ENCODE measurements at places on chromosomes 11 and 22.

GRCh38 chr11:31720671-31721365 lies 90.3 kb downstream of the PAX6 start:
- DNase-seq = no peak

DNA sequence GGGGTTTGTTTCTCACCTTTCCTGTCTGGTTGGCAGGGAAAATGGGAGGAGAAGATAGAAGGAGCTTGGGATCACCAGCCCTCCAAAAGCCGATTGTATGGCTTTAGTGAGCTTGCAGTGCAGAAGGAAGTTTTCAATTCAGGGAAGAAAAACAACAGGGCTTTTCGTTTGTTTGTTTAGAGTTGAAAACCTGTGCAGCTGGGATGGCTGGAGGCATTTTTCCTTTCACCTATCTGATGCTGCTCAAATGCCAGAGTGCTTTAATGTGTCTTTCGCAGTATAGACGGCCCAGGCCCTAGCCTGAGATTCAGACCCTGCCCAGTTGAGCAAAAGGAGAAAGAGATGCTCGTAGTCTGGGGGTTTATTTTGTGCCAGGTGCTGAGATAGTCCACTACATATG lies 87.9 kb downstream of the INSC start:
- DNase-seq = no peak

DNA sequence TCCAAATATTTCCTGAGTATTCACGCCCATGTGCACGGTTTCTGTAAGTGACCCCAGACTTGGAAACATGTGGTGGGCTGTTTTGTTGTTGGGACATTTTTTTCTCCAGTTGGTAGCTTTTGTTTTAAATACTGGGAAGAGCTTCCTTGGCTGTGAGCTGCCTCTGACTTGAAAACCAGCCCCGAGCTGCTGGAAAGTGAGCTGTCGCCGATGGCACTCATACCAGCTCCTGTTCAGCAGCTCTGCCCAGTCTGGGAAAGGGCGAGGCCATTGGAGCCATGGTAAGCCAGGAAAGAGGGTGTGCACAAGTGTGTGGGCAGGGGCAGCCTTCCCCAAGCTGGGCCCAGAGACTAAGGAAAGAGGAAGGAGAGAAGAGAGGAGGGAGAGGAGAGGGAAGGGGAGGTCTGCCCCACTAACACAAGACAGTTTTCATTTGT lies 3.2 kb upstream of the FLI1 start:
- DNase-seq = no peak

DNA sequence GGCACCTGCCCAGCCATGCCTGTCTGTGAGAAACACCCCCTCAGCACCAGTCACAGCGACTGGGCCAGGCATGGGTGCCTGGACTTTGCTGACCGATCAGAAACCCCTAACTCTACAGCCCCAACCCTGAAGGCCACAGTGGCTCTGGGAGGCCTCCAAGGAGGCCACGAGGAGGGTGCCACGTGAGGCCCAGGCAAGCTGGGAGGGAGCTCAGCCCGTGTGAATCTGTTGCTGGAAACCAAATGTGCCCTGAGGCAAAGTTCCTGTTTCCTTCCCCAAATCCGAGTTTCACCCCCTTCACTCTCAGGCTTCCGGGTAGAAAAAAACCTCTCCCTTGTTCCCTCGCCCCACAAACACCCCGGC lies 1.3 kb downstream of the UNC93B1 start:
- DNase-seq = no peak

- no peak for DNase-seq
Observed at GRCh38 chr11:57491371-57492061, 24.0 kb downstream of the SLC43A1 start.

DNA sequence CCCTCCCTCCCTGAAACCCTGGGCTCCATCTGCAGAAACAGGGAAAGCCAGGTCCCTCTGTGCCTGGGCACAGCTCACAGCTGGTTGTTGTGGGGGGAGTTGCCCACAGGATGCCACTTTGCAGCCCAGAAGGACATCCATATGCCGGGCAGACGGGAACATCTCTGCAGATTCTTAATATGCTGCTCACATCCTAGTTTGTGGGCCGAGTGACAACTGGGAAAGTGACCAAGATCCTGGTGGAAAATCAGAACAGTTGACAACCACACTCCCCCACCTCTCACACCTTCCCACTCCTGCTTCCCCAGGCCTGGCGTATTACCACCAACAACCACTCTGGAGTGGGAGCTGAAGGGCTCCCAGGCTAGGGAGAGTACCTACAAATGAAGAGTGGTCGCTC lies 7.3 kb upstream of the SCGB1A1 start:
- no peak for DNase-seq

DNA sequence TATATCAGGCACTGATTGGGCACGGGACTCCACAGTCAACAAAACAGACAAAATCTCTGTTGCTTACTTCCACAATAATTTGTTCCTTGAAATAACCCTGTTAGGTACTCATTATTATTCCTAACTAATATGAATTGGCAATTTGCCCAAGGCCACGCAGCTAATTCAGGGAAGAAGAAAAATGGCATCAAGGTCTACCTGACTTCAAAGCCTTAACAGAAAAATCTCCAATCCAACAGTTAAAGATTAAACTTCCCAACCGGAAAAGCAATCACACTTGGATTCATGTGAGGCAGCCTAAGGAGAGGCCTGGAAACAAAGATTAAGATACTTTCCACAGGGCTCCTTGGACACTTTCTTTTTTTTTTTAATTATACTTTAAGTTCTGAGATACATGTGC lies 68.9 kb downstream of the PRCP start:
- no peak for DNase-seq

DNA sequence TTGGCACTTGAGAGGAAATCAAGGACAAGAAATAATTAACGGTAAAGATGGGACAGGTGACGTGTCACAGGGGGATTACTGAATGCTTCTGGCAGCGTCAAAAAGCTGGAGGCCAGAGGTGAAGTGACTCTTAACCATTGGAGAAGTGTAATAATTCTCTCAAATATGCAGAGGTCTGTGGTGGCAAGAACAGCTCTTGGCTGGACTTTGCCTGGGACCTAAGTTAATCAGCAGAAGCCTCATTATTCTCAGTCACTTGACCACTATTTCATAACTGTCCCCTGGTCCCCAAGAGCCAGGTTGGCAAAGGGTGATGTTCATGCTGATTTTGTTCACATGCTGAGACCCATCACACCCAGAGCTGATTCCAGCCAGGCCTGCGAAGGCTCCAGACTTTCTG lies 72.9 kb downstream of the TIMP3 start:
- no peak for DNase-seq

GRCh38 chr22:43066844-43067385 lies 22.3 kb downstream of the TTLL1 start:
- DNase-seq = peak; percentile 53

DNA sequence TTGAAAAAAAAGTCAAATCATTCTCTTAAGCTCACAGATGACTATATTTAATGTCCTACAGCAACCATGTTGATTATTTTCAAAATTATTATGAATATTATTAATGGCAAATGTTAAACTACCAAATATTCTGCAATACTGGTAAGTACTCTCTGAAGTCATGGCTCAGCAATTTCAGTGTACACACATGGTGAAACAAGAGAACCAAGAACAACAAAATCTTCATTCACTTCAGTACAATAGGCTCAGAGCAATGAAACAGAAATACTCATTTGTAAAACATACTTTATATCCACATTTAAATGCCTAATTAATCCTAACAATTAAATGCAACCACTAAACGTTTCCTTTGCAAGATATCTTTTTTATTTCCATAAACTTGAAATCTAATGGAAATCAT lies 347.2 kb downstream of the TTC28 start:
- DNase-seq = no peak

DNA sequence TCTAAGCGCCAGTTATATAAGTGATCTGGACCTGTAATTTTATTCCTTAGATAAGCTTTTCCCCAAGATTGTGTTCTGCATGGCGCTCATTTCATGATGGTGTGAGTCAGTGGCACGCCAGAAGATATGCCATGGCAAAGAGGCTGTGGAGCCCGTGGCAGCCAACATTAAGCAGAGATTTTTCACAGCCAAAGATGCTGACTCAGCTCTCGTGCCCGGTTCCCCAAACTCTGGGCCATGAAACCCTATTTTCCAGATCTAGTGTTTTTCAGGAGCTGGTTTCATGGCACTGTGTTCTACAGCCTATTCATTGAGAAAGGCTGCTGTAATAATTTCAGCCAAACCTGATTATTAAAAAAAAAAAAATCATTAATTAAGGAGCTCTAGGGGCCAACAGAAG lies 15.4 kb upstream of the LINC01488 start:
- DNase-seq = no peak

- no peak for DNase-seq
Observed at GRCh38 chr11:1508491-1508891, 21.9 kb upstream of the MOB2 start.

DNA sequence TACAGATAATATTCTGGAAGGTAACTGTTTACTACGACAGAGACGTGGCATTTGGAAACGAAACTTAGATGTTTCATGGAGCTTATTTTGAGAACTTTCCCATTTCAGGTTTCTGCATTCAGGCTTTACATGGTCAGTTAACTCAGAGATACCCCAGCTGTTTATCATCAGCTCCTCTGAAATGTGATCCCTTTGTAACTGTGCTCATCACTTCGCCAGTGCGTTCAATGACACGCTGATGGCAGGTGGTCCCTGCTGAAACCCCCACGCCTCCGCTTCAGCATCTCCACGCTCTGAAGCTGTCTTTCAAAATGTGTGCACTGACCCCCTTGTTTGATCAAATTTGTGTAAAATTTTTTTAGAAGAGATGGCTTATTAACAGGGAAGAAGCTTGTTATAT lies 30.5 kb downstream of the ALG12 start:
- no peak for DNase-seq

GRCh38 chr11:2759228-2760195 lies 59.7 kb upstream of the KCNQ1OT1 start:
- DNase-seq = no peak

- peak; percentile 71 for DNase-seq
Observed at GRCh38 chr11:130181295-130182272, 22.0 kb downstream of the ST14 start.

DNA sequence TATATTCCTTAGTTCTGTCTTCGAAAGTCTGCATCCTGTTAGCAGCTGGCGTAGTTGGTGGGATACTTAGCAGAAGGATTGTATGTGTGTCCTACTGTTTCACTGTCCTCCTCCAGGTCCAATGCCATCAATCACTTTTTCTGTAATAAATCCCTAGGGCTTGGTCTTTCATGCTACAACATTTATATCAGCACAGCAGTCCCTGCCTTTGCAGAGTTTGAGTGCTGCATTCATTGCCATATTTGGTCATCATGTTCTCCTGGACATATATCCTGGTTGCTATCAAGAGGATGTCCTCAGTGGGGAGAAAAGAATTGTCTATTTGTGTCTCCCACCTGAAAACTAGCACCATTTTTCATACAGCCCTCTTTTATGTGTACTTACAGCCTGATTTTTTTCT lies 67.0 kb downstream of the OR5AK2 start:
- no peak for DNase-seq

DNA sequence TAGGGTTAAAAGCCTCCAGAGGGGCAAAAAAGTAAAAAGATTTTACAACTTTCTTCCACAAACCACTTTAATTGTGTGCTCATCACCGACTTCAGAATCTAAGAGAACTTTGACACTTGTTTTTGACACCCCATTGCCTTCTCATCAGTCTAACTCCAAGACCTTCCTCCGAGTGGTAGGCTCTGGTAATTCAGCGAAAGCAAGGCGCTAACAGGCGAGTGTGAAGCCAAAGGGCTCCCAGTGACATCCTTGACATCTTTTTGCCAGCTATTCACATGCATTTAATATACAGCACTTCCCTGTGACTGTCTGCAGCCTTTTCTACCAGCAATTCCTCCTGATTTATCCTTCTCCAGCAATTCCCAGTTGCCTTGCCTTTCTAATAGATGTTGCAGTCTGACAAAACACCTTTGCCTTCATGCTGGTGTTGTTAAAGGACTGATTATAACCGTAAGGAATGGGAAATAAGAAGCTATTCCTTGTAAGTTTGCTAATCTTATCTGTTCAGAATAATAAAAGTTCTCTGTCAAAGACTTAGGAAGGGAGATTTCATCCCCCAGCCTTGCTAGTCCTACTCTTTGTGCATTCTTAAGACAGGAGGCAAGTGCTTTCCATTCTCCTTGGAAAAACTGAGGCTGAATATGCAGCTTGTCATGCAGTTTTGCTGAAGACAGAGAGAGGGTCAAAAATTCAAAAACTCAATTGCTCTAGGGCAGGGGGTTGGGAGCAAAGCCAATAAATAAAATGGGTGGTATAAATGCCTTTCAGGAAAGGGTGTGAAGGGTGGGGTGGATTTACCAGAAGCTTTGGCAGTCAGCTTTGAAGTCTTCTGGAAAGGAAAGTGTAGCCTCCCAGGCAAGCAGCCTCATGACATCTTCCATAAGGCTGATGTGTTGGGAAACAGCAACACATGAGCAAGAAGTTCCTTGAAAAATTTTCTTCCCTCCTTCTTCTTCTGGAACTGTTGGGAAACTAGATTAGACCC lies 39.1 kb downstream of the SNX19 start:
- no peak for DNase-seq

GRCh38 chr11:74288911-74289310 lies 22.5 kb downstream of the P4HA3 start:
- DNase-seq = no peak

DNA sequence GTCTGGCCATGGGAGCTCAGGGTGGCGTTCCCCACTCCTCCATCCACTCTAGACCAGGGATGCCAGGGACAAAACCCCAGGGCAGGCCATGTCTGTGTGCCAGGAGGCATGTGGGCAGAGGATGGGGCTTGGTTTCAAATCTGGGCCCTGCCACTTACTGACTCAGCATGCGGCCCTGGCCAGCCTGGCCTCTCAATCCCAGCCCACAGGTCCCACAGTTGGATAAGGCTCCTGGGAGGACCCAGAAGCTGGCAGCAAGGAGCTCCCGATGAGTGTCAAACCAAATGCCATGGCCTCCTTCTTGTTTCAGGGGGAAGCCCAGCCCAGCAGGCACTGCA lies 1290.4 kb downstream of the BRD1 start:
- DNase-seq = no peak

DNA sequence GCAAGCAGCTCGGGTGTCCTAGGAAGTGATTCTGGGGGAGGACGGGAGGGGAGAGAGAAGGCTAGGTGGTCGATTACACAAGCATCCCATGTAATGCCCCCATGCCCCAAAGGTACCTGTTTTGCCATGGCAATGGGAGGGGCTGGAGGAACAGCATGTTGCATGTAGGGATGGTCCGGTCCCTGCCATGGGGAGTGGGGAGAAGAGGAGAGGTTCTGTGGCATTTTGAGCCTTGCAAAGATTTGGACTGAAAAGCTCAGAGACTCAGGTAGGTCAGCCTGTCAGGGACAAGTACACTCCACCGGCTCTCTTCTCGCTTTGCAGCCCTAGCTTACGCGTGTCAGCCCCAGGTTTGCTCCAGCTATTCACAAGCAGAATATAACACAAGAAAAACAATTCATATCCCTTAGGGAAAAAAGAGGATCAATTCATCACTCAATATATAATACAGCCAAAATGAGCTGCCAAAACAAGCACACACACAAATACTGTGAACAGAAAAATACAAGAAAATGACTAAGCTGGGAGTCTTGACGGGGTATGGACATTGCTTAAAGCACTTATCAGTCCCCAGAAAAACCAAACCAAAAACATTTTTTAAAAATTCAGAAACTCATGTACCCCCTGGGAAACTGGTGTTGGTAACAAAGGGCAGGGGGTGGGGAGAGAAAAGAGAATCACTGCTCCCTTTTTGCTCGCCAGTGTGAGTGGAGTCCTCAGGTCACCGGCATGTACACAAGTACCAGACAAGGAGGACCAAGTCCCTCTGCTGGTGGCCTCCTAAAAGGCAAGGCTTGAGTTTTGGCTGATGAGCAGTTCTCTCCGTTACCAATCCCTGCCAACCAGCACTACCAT lies 21.6 kb downstream of the APOL5 start:
- no peak for DNase-seq

- DNase-seq = no peak
Observed at GRCh38 chr11:13391217-13391616, 71.8 kb downstream of the BTBD10 start.

GRCh38 chr11:75770102-75770501 lies 1.5 kb downstream of the DGAT2 start:
- DNase-seq = no peak
